OCI-LY7 (cell line): ENCODE measurements at places on chromosomes 11 and 22. TPM values are rescaled to one million over a fixed set of nuclear protein-coding genes. Genes with fewer than 3 reads are reported as not detected.

MOV10L1 gene
- 0.66 and 1.1 TPM in 2 replicates for total RNA-seq

INPP5J gene
- 7.0 and 7.5 TPM in 2 replicates for total RNA-seq

APOL6 gene
- 22.0 and 22.1 TPM in 2 replicates for total RNA-seq

PPP1CA gene
- 210 and 219 TPM in 2 replicates for total RNA-seq

- DNase-seq, result peak; percentile 51
Observed at GRCh38 chr22:16824716-16825687, at the start of gene XKR3. TSS of gene XKR3 (minus strand) at chr22:16825411. CDS start at chr22:16808073, 17,338 bp downstream.

- DNase-seq, result no peak
Observed at GRCh38 chr11:121086866-121087265, 14.2 kb upstream of the TECTA start.

- no peak for DNase-seq
Observed at GRCh38 chr22:44220727-44221680, 40.3 kb downstream of the PARVG start.

DNA sequence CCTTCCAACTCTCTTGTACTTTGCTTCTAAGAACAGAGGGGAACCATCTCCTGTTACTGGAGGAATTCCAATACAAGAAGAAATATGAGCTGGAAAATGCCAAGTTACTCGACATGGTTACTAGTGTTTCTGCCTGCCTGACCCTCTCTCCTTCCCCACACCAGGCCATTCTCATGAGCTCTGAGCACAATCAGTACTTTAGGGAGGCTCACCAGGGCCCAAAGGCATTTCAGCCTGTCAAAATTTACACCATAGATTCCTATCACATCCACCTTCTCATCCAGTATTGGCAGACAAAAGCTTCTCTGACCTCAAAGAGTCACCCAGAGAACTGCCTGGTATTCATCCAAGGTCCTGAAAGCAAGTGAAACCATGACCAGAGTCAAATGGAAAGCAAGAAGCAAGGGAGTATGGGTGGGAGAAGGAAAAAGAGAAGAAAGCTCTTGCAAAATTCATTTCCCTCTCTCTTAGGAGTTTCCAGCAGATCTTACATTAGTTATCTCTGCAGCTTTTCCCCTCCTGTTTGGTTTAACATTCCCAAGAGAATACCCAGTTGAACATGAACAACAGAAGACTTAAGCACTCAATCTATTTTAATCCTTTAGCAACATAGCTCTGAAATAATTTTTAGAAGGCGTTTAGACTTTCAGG lies 58.7 kb upstream of the NCAM1 start:
- no peak for DNase-seq

LMO1 gene
- total RNA-seq, result not detected in 2 replicates

DNA sequence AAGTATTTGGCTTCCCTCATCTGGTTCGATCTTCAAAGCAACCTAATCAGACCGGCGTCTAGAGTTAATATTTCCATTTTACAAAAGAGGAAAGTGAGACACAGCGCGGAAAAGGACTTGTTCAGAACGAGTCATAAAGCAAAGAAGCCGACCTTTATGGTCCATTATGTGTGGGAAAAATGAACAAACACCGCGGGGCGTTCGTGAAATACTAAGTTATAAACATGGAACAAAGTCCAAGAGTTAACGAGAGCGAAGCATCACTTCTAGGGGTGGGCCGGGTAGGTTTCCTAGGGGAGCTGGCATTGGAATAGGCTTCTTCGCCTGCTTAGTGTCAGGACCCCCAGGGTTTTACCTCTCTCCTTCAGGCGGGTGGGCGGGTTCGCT lies 575 bp downstream of the DUSP18 start:
- DNase-seq, result no peak
